ENCODE measurements at places on chromosomes 3 and 15.

DNA sequence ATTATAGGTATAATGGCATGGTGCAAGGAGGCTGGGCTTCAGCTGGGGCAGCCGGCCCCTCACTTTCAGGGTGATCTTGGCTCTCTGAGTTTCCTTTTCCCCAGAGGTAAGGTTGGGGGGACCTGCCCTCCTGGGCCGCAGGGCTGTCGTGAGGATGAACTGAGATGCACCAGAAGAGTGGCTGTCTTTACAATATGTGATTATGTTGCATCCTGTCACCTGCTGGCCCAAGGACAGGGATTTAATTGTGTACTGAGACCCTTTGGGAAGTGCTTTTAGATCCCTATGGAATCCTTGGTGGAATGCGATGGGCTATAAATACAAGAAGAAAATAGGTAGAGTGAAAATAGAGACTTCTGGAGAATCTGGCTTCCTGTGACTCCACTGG lies 22.1 kb downstream of the ANAPC13 start:
- DNase-seq: peak; percentile 41

- DNase-seq: no peak
Measured at GRCh38 chr3:29936766-29937165, 655.9 kb downstream of the RBMS3 start.

DNA sequence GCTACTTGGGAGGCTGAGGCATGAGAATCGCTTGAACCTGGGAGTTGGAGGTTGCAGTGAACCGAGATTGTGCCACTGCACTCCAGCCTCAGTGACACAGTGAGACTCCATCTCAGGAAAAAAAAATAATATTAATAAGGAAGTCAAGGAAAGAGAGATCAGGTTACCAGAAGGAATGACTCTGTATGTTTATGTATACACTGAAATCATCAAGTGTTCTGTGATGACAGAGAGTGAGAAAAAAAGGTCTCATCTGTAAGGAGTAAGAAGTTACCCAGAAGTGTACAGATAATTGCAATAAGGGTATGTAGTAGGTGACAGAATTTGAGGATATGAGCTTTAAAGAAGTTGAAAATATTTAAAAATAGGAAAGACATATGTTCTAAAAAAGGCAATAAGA lies 4.3 kb upstream of the CCDC50 start:
- DNase-seq: no peak

DNA sequence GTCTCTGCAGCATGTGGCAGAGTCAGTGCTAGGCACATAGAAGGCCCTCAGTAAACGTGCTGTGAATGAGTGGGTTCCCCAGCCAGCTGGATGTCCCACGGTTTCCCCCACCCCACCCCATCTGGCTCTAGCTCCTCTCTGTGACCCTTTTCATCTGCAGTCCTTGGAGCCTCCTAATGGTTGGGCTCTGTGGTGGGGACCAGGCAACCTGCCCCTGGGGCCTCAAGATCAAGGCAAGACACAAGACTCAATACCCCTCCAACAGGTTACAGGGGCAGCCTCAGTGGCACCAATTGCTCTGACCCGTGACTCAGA lies 17.1 kb upstream of the CYP11A1 start:
- DNase-seq: no peak

GRCh38 chr3:42547401-42547945 lies 34.3 kb downstream of the SEC22C start:
- DNase-seq: peak; percentile 81

DNA sequence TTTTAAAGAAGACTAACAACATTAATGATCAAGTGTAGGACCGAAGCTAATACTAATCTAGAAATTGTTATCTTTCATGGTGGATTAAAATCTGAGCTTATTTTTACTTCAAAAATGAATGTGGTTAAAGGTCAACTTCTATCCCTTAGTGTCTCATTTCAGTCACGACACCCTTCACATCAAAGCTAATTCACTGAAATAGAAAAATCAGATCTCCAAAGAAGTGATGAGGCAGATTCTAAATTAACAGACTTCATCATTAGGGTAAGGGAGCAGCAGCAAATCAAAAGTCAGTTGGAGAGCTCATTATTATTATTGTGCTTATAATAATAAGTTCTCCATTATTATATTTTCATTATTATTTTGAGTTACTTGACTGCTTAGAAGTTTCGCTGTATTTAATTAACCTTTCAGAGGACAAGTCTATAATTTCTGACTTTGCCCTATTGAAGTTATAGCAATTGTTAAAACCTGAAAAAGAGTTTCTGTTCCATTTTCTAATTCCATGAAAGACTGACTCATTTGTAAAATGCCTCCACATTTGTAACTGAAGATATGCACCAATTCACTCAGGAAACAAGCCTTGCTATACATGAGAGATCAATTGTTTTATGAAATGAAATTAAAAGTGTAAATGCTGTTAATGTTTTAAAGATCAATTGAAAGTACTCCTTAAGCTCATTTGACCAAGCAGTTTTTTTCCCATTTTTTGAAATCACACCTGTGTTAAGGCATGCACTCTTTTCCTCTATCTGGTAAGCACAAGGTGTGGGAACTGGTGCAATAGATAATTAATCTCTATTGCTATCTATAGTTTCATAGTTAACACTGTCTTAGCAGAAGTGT lies 23.1 kb upstream of the CMC1 start:
- DNase-seq: no peak

GRCh38 chr15:39159833-39160232 lies 421.0 kb upstream of the THBS1 start:
- no peak for DNase-seq

- DNase-seq: peak; percentile 76
Measured at GRCh38 chr15:24858737-24859601, 95.8 kb upstream of the SNRPN start.

- no peak for DNase-seq
Measured at GRCh38 chr15:101723171-101723873, 951 bp downstream of the TARS3 start.

DNA sequence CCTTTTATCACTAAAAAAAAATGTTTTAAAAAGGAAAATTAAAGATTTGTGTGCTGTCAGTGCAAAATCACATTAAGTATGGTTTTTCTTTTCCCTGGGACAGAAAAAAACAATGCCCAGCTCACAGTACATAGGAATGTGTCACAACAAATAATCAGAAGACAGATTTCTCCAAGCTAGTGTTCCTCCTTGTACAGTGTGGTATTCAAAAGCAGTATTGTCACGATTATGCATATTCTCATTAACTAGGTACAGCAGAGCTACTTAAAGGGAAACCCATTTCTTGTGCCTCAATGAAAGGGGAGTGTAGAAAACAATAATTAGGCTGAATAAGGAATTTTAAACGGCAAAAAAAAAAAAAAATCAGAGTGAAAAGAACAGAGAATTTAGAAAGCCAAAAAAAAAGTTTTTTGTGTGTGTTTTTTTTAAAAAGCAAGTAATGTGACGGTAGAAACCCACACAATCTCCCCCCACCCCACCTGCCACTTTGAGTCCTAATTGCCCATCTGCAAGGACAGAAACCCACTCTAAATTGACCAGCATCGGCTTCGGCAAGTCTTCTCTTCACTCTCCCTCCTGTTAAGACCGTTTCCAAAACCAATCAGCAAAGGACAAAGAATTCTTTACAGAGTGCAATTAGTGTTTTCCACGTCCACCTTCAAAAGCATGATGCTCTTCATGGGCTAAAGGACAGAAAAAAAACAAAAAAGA lies 41.0 kb downstream of the EIF4E3 start:
- no peak for DNase-seq

- no peak for DNase-seq
Measured at GRCh38 chr15:64144565-64145281, 6.8 kb upstream of the SNX22 start.

- DNase-seq: no peak
Measured at GRCh38 chr3:193743702-193744047, 150.7 kb downstream of the OPA1 start.

DNA sequence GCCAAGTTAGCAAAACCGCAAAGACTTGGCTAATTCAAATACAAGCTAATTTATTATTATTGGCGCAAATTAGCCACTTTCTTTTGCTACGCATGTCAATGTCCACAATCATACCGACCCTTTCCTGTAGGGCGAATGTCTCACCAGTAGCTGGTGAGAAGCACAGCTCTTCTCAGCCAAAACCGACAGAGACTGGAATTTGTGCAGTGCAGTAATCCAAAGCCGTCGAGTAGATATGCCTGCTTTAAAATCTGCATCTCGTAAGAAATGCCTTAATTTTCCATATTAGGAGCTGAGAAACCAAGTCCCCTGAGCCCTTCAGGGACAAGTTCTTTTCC lies 614 bp upstream of the MINDY2 start:
- DNase-seq: no peak

DNA sequence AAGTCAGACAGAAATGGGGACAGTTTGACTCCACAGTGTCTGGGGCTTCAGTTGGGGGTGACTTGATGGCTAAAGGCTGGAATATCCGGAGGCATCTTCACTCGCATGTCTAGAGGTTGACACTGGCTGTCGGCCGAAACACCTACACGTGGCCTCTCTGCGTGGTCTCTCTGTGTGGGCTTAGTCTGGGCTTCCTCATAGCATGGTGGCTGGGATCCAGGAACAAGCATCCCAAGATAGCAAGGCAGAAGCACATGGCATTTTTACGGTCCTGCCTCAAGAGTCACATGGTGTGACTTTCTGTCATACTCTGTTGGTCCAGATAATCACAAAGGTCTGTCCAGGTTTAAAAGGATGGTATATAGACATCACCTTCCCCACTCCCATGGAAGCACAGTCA lies 34.5 kb downstream of the MAGI1 start:
- DNase-seq: no peak

GRCh38 chr3:42991341-42992315 lies 12.5 kb downstream of the GASK1A start:
- DNase-seq: no peak

GRCh38 chr3:71310980-71311660 lies 272.4 kb downstream of the FOXP1 start:
- DNase-seq: no peak

DNA sequence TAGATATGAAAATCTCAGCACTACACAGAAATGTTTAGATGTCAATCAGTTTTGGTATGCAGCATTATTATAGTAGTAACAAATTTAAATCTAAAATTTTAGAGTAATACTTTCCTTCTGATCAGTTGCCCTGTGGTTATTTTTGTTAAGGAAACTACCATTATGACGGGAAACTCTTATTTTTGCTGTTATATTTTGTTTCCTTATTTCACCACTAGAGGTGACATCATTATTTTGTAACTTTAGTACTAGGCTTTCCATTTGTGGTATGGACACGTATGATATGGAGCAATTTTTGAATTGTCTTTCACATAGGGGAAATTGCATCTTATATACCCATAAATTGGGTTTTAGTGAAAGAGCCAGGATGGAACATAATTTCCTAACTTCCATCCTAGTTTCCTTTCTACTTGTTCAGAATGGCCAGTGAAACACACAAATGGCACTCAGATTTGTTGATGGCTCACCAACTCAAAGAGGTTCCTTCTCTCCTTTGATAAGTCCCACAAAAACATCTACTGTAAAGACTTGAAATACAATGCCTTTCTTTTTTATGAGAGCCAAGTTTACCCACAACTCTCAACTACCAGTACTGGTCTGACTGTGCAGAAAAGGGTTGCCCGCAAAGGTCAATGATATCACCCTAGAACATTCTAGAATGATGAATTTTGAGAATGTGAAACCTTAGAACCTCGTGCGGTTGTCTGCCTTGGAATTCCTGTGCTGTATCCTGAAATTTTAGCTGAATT lies 19.4 kb upstream of the PPP4R2 start:
- DNase-seq: no peak

DNA sequence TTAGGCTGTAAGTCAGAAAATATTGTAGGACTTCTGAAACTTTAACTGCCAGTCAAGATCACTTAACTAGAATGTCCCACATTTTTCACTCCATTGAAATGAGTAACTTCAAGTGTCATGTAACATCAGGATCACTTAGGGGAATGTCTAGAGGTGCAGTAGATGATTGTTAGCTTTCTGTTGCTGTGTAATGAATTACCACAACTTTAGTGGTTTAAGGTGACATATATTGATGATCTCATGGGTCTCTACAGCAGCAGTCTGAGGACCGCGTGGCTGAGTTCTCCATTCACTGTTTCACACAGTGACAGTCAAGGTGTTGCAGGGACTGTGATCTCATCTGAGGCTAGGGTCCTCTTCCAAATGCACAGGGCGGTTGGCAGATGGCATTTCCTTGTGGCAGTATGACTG lies 82.7 kb downstream of the SLC25A26 start:
- no peak for DNase-seq

- DNase-seq: no peak
Measured at GRCh38 chr15:26879706-26880105, 12.8 kb downstream of the GABRA5 start.

GRCh38 chr15:62758126-62758951 lies 284.2 kb upstream of the TPM1 start:
- no peak for DNase-seq

DNA sequence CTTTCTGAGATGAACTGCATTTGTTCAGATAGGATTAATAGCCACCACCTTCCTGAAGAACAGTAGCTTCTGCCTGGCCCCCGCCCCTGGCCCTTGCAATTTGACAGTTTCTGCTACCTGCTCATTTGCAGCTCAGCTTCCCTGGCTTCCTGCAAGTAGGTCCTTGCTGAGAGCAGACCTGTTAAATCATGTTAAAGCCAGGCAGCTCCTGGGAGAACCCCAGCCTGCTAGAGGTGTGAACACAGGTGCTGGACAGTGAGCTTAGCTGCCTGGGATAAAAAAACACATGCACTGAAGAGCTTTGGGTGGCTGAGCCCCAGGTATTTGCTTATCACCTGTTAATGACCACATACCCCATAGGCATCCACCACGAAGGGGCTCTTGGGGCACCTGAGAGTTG lies 143.4 kb downstream of the PTPRG start:
- no peak for DNase-seq

- no peak for DNase-seq
Measured at GRCh38 chr15:79897701-79898113, 893 bp upstream of the MTHFS start.

DNA sequence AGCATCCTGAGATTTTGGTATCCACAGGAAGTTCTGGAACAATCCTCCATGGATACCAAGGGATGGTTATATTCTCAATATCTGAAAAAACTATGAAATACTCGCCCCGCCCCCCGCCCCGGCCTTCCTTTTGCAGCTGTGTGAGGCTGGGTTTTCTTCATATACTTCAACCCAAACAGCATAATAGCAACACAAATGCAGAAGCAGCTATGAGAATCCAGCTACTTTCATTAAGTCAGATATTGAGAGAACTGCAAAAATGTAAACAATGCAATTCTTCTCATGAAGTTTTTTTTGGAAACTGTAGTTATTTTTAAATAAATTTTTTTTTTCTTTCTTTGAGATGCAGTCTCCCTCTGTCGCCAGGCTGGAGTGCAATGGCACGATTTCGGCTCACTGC lies 10.9 kb upstream of the IDH2 start:
- DNase-seq: no peak

DNA sequence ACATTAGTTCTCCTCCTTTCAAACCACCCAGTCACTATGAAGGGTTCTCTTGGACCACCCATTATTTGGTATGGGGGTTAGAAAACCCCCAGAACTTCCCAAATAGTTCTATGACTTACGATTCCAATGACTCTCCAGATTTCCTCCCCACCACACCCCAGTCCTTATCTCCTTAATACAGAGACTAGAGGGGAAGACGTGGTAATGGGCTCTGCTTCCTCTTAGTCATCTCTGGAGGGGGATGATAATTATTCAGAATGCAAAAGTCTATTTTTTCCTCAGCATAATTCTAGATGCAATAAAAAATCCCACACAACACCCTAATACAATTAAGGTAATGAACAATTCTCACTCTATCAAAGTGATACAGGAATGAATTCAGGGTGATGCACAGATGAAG lies 48.9 kb upstream of the CFAP161 start:
- no peak for DNase-seq

Measured in H9 (cell line).